ENCODE measurements at places on chromosomes 3 and 15.

DNA sequence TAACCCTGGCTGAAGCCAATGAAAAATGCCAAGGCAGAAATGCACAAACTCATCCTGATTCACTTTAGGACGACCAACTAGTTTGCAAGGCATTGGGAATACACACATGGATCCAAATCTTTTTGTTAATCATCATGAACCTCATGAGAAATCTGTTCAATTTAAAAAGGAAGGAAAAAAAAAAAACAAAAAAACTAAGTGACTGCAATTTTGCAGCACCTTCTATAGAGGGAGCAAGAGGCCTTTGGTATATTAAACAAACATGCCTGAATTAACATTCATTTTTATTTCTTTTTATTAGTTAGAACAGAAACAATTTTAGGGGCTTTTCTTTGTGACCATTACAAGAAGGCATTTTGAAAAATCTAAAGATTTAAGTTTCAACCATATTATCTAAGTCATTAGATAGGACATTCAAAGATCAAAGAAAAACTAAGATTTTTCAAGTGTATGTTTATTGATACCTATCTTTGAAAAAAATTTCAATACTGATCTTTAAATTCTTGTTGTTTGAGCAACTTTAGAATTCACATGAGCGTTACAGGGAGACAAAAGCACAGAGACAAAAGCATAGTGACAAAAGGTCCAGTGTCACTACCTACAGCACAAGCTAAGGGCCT lies 182.4 kb downstream of the CBLB start:
- peak; percentile 35 for DNase-seq

- no peak for DNase-seq
These were observed 22.9 kb downstream of the CLSTN2 start for GRCh38 chr3:139957844-139958243.

- DNase-seq, result no peak
These were observed 17.9 kb upstream of the ANKRD28 start for GRCh38 chr3:15815696-15816095.

DNA sequence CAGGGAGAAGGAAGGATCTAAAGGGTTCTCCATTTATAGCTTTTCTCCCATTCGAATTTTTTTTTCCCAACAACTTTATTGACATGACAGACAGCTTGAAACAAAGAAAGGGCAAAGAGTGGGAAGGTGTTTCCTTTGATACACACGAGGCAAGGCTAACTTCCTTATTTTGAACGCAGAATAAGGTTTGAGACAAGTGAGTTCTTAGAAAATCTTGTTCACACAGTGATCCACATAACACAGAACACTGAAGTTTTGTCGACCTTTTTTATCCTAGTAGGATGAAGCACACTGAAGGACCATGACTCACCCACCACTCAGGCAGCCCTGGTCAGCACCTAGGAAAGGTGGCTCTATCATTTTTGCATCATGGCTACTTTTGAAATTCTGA lies 425.8 kb upstream of the MDFIC2 start:
- DNase-seq, result no peak

DNA sequence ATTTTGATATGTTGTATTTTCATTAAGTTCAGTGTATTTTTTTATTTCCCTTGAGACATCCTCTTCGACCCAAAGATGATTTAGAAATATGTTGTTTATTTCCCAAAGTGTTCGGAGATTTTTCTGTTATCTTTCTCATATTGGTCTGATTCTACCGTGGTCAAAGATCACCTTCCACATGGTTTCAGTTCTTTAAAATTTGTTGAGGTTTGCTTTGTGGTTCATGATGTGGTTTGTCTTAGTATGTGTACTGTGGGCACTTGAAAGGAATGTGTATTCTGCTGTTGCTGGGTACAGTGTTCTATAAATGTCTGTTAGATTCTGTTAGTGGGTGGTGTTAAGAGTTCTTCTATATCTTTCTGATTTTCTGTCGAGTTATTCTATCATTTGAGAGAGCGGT lies 103.4 kb upstream of the FHIT start:
- no peak for DNase-seq

DNA sequence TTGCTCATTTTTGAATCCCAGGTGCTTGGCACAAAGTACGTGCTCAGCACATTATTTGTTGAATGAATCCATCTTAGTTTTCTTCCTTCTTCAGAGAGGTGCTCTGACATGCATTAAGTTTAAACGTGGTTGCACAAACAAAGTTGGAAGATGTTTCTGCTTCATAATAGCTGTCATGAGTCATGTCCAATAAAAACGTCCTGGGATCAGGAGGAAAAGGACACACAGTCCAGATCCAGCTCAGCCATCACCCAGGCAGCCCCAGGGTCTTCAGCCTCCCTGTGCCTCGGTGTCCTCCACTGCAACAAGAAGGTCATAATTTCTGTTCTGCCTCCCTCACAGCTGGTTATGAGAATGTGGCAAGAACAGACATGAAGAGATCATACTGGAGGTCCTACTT lies 55.4 kb downstream of the CCNL1 start:
- DNase-seq, result no peak

DNA sequence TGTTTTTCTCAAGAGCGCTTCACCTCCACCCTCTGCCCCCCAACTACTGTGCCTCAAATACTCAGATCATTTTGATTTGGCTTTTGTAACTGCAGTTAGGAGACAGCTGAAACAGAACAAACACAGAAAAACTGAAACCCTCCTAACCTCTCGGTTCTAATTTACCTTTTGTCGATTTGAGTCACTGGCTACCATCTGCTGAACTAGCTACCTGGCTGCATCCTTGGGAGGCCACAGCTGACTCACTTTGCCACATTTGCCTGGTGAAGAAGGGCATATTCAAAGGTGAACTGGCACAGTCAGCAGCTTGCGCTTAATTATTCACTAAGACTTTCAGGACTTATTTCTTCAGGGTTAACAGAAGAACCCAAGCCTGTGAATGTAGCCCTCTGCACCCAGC lies 117.7 kb downstream of the FOXB1 start:
- no peak for DNase-seq

- DNase-seq, result no peak
These were observed 21.9 kb downstream of the PLCL2 start for GRCh38 chr3:16906682-16907081.

- DNase-seq, result no peak
These were observed 41.1 kb upstream of the MYZAP start for GRCh38 chr15:57550640-57551039.

DNA sequence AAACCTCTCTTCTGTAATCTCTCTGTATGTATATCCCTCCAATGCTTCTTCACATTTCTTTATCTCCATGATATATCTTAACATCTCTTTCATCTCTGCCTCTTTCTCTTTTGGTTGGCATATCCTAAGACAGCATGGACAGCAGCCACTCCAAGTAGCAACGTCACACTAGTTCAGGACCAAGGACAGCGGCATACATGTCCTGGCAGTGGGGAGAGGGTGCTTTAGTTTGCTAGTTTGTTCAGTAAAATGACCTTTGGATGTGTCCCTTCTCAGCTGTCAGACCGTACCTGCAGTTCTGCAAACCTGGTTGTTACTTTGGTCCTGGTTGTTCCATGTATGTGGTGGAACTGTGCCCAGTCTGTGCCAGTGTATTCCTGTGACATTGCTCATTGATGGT lies 225.6 kb upstream of the ROPN1 start:
- peak; percentile 94 for DNase-seq

- no peak for DNase-seq
These were observed 190.7 kb upstream of the CNTN6 start for GRCh38 chr3:901953-902778.

DNA sequence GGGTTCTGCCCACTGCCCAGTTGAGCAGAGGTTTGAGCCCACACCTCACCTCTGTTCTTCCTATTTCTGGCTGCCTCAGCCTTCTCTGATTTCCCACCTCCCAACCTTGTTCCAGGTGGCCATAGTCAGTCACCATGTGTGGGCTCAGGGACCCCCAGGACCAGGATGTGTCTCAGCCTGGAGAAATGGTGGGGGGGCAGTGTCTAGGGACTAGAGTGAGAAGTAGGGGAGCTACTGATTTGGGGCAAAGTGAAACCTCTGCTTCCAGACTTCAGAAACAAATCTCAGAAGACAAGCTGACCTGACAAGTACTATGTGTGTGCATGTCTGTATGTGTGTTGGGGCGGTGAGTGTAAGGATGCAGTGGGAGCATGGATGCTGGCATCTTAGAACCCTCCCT lies 22.9 kb downstream of the SHF start:
- no peak for DNase-seq

GRCh38 chr15:67048281-67049279 lies 16.8 kb upstream of the SMAD3 start:
- DNase-seq, result no peak

DNA sequence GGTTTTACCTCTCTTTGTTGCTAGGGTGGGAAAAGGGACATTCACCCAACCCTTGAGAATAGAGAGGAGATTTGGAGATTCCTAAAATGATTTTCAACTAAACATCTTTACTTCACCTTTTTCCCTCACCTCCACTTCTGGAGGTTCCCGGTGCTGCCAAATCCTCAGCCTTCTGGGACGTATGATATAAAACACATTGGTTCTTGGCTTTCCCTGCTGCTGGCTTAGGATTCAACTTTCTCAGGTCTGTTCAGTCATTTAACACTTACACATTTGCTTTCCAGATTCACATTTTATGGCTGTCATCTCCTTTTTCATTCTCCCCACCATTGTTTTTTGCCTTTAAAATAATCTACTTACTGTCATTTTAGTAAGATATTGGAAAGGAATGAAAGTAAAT lies 106.6 kb downstream of the PIK3R4 start:
- no peak for DNase-seq

DNA sequence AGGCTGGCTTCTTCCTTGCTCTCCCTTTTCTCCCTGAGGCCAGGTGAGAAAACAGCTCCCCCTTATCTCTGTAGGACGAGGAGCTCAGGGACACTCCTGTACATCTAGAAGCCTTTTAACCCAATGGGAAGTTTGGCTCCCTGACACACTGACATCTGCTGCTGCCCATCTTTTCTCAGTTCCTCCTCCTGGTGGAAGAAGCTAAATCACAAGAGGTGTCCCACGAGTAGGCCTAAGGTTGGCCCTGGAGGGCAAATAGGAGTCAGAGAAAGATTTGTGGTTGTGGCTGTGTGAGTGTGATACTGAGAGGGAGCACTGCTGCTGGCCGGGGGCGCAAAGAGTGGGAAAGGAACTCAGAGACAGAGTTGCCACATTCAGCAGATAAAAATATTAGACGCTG lies 49.5 kb downstream of the ARHGAP31 start:
- DNase-seq, result no peak

Data from iPS-NIHi11 (cell line).